GDM1 (cell line): ENCODE measurements at places on chromosomes 12 and 14.
A peak's percentile ranks its signal among the peaks of the same experiment; 100 is the strongest.

DNA sequence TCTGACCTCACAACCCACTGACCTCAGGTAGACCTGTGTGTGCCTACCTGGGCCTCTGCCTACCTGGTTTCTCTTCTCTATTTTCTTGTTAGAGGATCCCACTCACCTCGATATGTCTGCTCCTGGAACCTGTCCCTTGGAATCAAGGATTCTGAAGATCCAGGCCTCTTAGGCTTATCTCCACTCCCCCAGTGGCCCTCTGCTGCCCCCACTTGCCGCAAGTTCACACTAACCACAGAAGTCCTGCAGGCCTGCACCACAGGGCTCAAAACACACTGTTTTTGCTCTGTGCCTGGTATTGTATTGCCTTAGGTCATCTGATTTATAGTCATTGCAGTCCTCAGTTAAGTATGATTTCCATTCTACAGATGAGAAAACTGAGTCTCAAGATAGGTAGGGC is 15.3 kb upstream of the NRXN3 start:
- no peak for DNase-seq

DNA sequence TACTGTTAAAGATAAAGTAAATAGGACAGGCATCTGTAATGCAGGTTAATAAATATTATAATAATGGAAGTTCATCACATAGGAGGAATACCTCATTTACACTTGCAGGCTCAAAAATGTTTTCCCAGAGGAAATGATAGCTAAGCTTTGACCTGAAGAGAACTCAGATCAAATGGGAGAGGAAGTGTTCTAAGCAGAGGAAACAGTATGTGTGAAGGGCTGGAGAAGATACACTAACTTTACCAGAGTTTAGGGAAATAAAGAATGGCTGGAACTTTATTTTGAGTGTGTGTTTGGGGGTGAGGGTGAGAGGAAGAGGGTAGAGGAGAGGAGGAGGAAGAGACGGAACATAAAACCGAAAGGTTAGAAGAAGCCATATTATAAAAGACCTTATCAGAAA is 34.0 kb upstream of the AP4S1 start:
- no peak for DNase-seq

DNA sequence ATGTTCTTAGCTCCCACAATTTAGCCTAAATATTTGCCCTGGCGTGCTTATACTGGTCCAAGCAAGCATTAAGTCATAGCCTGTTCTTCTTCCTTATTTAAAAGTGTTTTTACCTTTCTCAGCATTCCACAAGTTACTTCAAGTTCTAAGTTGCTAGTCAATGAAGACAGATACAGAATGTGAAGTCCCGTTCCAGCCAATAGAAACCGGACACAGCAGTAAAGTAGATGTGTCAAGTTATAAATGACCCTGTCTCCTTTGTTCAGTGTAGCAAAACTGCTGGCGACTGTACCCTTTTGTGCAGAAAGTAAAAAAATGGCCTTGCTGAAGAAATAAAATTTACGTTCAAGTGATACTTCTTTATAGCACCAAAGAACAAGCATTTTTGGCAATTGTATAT is 3.9 kb downstream of the SNAPC1 start:
- no peak for DNase-seq

DNA sequence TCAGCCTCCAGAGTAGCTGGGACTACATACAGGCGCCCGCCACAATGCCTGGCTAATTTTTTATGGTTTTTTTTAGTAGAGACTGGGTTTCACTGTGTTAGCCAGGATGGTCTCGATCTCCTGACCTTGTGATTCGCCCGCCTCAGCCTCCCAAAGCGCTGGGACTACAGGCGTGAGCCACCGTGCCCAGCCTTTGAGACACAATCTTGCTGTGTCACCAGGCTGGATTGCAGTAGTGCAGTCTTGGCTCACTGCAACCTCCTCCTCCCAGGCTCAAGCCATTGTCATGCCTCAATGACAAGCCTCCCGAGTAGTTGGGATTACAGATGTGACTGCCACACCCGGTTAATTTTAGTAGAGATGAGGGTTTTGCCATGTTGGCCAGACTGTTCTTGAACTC is 21.3 kb upstream of the STRN3 start:
- no peak for DNase-seq

DNA sequence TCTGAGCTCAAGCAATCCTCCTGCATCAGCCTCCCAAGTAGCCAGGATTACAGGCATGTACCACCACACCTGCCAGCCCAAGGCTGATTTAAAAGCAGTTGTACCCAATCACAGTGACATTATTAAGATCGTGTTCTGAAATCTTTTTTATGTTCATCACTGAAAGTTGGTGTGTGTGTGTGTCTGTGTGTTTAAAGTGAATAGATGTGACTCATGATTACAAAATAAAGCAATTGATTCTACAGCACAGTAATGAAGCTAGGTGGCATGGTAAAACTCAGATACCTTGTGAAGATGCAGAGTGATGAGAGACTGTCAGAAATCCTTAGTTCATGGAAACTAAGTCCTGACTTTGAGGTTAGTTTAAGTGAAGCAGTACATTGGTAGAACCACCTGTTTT is 74.2 kb upstream of the ATP2B1 start:
- DNase-seq, result no peak

- no peak for DNase-seq
These were observed 5.2 kb upstream of the CNPY2 start for GRCh38 chr12:56321027-56321426.

- no peak for DNase-seq
These were observed 156.9 kb downstream of the CAND1 start for GRCh38 chr12:67426067-67426466.

- DNase-seq, result peak; percentile 74
These were observed 6.1 kb upstream of the PSMA6 start for GRCh38 chr14:35286003-35286600.

DNA sequence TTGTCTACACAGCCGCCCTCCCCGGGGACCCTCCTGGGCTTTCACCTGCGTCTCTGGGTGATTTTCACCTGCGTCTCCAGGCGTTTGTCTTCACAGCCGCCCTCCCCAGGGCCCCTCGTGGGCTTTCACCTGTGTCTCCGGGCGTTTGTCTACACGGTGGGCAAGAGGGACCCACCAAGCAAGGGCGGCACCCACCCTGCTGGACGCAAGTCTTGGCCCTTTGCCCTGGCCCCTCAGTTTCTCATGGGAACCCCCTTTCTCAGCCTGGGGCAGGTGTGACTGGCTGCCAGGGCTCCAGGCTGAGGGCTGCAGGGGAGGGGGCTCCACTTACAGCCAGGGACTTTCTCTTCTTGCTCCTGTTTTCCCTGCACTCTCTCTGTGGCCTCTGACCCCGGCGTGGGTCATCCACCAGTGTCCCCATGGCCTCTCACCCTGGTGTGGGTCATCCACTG is 68.6 kb upstream of the GALNT9 start:
- DNase-seq, result no peak

DNA sequence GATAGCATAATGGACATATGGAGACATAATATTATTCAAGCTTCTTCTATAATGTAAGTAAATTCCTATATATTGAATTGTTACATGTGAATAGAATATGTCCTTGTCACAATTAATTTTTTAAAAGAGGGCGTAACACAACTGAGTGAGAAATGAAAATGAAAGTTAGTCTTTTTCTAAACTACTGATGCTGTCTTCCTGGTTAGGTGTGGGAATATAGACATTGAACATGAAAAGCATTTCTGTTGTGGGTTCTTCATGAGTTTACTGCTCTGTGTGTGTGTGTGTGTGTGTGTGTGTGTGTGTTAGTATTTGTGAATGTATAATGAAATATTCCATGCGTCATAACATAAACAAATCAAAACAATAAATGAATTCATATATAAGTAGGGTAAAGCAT is 40.5 kb upstream of the RTL1 start:
- no peak for DNase-seq

- no peak for DNase-seq
These were observed 6.9 kb downstream of the RTRAF start for GRCh38 chr14:51996148-51996746.

GRCh38 chr14:75542588-75543091 is 20.4 kb downstream of the BATF start:
- peak; percentile 83 for DNase-seq

GRCh38 chr14:100170880-100171279 is 11.4 kb upstream of the DEGS2 start:
- DNase-seq, result no peak

- DNase-seq, result no peak
These were observed 17.9 kb upstream of the SOS2 start for GRCh38 chr14:50249136-50249775.

- no peak for DNase-seq
These were observed 57.0 kb downstream of the KIF26A start for GRCh38 chr14:104195361-104195760.

DNA sequence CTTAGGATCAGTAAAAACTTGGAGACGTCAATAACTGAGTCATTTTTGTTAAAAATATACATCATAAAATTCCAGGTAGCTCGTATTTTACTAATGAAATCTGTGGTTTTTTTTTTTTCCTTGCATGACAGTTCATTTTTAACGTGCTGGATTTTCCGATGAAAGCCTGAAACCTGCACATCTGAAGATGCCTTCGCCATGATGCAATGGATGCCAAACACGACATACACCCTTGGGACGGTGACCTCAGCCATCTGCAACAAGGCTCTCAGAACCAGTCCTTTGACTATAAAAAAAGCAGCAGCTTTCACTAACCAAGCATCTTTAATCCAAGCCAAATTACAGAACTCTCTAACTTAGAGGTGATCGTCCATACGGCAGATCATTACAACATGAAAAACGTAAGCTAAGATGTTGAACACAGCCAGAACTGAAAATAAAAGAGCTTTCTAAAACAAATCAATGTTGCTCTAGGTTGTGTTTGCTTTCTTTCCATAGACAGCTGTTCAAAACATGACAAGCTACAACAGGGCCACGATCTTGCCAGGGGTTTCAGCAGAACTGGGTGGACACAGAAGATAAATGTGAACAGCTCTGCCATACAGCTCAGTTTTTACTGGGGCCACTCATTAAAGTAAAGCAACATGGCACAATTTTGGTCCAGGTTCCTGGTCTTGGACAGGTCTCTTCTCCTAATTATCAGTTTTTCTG is 7.8 kb downstream of the NIN start:
- DNase-seq, result no peak

GRCh38 chr12:58285551-58285950 is 344.2 kb downstream of the ATP23 start:
- DNase-seq, result no peak

DNA sequence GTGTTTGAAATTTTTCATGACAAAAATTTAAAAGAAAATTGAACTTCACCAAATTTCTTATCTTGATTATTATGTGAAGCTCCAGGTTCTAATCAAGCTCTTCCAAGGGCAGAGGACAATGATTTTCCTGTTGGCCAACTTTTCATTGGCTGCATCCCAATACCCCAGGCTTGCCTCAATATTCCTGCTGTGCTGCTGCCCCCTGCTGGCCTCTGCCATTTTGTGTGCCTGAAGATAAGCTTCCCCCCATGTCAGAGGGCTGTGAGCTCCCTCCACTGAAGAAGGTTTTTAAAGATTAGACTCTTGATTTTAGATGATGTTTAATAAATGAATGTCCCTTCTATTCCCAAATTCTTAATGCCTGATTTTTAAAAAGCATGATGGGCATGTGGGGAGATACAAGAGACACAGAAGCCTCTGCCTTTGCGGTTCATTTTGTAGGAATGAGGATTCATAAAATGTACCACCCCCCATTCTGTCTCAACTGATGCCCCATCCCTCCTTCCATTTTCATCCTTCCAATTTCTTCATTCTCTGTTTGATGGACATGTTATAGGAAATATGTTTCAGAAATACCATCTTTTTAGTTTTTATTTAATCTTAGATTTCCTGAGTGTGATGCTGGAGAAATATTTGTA is 76.7 kb upstream of the RGS6 start:
- peak; percentile 16 for DNase-seq

DNA sequence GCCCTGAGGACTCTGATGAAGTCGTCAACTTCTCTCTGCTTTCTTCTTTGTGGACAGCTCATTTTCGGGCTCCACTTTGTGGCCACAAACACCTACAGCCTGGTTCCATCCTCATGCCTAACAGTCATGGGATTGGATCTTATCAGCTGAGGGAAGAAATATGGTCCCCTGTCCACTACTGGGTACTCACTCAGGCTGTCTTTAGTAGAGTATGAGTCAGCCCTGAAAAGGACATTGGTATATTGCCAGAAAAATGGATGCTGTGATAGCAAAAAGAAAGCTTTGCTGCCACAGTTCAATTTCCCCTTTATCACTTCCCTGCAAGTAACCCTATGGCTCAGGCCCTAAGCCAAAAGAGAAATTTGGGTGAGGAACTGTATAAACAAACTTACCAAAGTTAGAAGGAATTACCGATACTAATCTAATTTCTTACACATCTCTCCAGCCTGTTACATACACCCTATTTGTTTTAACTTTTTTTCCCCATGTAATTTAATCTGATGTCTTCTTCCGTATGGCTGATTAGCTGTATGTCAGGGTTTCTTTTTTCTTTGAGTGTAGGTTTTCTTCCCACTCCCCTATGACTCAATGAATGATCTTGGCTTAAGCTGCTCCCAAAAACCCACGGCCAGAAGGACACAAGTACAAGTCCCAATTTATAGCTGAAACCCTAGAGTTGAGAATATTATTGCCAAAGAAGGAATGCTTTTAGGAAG is 29.1 kb downstream of the MTHFD1 start:
- DNase-seq, result no peak

GRCh38 chr12:72207079-72207478 is 65.1 kb upstream of the TRHDE start:
- no peak for DNase-seq

GRCh38 chr14:104218361-104219180 is 80.2 kb downstream of the KIF26A start:
- DNase-seq, result no peak

DNA sequence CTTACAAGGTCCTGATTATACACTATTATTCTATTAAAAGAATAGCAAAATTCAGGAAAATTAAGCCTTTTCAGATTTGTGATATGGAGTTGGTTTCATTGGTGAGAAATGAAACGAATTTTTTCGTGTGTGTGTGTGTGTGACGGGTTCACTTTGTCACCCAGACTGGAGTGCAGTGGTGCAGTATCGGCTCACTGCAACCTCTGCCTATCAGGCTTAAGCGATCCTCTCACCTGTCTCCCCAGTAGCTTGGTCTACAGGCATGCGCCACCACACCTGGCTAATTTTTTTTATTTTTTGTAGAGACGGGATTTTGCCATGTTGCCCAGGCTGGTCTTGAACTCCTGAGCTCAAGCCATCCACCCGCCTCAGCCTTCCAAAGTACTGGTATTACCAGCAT is 9.7 kb downstream of the PCBP2 start:
- DNase-seq, result no peak

DNA sequence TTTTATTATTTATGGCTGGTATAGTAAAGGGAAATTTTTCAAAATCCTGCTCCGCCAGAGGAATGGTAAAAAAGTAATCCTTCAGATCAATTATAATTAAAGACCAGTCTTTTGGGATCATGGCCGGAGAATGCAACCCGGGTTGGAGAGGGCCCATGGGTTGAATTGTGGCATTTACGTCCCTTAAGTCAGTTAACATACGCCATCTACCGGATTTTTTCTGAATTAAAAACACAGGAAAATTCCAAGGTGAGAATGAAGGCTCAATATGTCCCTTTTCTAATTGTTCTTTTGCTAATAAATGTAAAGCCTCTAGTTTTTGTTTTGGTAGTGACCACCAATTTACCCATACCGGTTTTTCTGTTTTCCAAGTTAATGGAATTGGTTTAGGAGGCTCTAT is 602.8 kb downstream of the ALG10 start:
- DNase-seq, result no peak
